ENCODE measurements at places on chromosomes 3 and 15.

DNA sequence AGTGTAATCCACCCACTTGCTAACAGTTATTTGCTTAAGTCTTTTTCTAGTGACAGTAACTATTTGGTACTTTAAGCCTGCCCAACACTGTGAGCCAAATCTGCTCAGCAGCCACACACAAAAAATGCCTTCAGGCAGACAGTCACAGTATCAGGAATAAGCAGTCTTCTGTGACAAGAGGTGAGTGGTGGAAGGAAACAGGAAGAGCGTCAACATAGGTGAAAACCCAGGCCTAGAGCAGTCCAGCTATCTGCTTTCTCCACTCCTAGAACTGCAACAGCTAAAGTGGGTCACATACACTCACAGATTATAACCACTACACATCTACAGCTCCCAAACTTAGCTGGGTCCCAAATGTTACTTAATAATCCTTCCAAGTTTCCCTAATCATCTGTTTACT is 213.7 kb downstream of the ZBTB20 start:
- DNase-seq, result no peak

- no peak for DNase-seq
These were observed 1.9 kb downstream of the TEX9 start for GRCh38 chr15:56367156-56367555.

GRCh38 chr3:31432897-31433678 is 99.6 kb upstream of the STT3B start:
- no peak for DNase-seq

DNA sequence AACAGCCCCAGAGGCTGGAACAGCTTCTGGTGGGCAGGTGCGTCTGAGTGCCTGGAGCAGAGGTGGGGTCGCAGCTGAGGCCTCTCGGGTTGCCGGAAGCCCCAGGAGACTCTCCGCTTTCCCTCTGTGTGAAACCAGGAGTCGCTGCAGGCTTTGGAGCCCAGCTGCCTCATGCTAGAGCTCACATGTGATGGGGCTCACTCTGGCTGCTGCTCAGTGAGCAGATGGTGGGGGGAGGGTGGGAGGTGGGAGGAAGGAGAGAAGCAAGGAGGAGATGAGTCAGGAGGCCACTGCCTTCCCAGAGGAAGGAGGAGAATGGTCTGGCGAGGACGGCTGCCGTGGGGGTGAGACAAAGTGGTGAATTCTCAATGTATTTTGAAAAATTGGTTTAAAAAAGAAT is 290.1 kb upstream of the CHRNA7 start:
- DNase-seq, result no peak

DNA sequence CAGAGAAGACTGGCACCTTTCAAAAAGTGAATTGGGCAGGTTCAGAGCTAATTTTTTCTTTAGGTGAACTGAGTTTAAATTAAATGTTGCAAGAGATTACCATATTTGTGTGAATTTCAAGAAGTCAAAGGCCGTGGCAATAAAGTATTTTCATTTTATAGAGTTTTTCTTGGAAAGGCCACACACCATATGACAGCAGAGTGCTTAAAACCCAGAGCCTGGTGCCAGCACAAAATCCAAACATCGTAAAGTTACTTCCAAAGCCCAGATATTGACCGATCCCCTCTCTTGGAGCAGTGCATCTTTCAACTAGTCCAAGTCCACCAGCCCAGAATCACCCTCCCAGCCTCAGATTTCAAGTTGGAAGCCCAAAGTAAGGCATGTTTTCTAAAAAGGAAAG is 164.5 kb downstream of the VGLL4 start:
- no peak for DNase-seq

DNA sequence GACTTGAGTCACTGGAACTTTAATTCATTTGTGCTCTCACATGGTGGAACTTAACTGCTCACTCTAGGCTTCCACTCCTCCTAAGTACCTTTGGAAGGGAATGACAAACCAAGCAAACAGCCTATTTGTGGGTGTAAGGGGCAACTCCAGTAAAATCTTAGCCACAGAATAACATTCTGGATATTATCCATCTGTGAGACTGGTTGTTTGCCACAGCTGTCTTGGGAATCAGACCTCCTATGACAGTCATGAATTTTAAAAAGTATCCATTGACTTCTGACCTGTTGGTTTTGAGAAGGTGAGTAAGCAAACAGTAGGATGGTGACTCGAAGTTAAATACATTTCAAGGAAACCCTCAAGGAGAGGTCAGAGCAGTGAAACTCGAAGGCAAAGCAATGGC is 147.3 kb upstream of the CDIN1 start:
- DNase-seq, result no peak

DNA sequence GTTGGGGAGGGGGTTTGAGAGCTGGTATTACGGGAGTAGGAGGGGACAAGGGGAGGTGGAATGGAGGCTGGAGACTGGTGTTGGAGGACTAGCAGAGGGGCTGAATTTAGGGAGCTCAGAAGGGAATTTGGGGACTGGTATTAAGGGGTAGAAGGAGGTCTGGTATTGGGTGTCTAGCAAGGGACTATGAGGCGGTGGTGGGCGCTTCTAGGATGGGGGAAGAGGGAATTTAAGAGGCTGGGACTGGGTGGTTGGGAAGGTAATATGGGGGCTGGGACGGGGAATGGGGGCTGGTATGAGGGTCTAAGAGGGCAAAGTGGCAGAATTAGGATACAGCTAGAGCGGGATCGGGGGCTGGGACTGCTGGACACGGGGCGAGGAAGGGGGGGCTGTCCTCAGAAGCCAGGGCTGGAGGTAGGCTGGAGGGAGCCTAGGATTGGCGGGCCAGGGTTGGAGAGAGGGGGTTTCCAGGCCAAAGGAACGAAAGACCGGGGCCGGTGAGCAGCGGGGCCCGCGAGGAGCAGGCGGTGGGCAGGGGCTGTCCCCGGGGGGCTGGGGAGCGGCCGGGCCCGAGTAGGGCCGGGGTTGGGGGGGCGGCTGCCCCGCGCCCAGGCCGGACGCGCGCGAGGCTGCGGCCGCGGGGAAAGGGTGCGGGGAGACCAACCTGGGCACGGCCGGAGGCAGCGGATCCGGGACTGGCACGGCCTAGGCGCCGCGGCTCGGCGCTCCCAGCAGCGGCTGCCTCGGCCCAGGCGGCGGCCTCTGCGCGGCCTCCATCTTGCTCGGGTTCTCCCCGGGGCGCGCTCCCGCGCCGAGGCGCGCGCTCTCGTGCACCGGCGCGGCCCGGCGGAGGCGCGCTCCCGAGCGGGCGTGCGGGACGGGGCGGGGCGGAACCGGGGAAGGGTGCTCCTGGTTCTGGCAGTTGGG is at the start of gene LHFPL4:
TSS of gene LHFPL4 (minus strand) at position 802 of the 927 bp plus-strand sequence. CDS start 1,143 bp downstream, outside the sequence.
- no peak for DNase-seq

GRCh38 chr3:184981071-184981470 is 169.1 kb downstream of the VPS8 start:
- DNase-seq, result no peak

- DNase-seq, result no peak
These were observed 70.1 kb downstream of the CD200 start for GRCh38 chr3:112403103-112403502.

- DNase-seq, result no peak
These were observed 137.7 kb upstream of the ZPLD1 start for GRCh38 chr3:102297072-102297658.

DNA sequence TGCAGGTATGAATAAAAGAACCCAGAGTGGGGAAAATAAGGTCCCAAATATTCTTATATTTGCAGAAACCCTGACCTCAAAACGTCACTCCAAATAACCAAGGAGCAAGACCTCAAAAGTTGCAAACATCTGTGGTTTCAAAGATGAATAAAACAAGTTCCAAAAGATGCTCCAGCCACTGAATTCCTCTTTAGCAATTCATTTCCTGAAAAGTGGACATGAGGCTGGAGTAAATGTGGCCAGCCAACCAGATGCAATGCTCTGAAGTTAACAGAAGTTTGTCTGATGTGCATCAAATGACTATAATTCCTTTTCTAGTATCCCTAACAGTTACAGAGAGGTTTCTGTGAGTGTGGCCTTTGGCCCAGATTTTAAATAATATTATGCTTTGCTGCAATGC is 71.2 kb upstream of the WNT5A start:
- DNase-seq, result no peak

GRCh38 chr3:28347374-28348264 is 902 bp upstream of the ZCWPW2 start:
- DNase-seq, result no peak

- no peak for DNase-seq
These were observed 324.0 kb upstream of the TBL1XR1 start for GRCh38 chr3:177521305-177521704.

DNA sequence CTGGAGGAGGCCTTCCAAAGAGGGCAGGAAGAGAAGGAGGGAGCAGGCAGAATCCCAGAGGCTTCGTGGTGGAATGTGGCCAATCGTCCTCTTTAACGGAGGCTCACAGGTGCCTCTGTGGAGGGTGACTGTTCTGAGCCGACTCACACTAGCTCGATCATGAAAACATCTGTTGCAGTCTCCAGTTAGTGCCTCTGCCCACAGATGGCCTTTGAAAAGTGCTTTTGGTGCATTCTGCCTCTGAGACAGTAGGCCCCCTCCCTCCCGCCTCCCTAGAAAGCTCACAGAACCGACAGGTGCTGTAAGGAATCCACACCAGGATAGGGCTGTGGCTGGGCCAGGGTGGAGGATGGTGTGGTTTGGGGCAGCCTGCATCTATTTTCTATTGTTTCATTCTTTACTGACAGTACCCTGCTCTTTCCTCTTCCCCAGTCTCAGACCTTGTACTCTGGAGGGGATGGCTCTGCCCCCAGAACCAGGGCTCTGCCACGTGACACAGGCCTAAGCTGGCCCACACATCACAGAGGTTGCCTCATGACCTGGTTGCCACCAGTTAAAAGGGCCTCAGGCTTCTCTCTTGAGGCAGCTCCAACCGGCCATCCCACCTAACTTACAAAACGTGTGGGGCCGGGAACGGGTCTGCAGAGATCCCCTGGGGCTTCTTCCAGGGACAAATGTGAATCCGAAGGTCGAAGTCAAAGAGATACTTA is 27.2 kb upstream of the PIGZ start:
- no peak for DNase-seq

DNA sequence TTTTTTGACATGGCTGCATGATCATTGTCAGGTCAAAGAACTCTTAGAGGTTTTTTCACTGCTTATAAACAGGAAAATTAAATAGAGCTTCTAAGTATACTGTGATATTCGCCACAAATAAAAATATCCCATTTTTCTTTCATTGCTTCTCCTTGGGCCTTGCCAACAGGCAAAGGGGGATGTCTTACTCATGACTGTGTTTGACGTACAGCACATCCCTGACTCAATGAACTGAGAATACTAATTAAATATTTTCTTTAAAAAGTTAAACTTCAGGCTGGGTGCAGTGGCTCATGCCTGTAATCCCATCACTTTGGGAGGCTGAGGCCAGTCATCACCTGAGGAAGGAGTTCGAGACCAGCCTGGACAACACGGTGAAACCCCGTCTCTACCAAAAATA is 41.4 kb upstream of the CCDC80 start:
- no peak for DNase-seq

- DNase-seq, result peak; percentile 51
These were observed 86.5 kb upstream of the PRR20G start for GRCh38 chr3:127374086-127375010.

GRCh38 chr3:146517684-146518435 is 26.5 kb downstream of the PLSCR1 start:
- no peak for DNase-seq

DNA sequence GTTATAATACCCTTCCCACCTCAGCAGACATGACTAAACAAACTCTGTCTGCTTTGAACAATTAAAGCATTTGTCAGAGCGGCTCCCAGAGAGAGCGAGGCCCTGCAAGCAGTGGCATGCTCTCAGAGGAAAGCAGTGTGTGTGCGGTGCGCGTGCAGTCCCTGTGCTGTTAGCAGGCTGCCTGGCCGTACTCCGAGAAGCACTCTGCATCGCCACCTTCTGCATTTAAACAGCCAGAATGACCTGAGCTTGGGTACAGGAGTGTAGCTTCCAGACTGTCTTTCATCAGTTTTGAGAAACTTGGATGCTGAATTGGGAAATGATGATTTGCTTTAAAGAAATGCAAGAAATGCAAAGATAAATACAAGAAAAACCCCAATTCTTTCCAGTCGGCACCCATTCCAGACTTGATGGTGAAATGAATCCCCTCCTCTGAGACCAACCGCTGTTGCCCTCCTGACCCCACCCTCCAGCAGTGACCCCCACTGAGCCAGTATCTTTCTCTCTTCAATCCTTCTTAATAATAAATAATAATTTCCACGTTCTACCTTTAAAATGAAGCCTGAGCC is 113.5 kb downstream of the VGLL4 start:
- no peak for DNase-seq

DNA sequence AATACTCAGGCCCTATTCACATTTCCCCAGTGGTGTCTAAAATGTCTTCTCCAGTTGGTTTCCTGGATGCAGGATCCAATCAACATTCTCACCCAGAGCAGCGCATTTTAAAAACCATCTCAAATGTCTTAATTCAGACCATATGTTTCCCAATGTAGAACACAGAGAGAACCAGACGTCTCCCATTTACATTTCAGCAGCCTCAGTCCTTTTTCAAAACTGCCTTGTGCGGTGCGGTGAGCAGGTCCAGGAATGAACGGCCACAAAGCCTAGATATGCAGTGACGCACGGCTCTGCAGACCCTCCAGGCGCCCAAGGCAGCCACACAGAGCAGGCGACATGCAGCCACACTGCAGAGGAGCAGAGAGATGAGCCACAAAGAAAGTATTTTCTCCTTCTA is 66.1 kb upstream of the MEX3B start:
- DNase-seq, result no peak

DNA sequence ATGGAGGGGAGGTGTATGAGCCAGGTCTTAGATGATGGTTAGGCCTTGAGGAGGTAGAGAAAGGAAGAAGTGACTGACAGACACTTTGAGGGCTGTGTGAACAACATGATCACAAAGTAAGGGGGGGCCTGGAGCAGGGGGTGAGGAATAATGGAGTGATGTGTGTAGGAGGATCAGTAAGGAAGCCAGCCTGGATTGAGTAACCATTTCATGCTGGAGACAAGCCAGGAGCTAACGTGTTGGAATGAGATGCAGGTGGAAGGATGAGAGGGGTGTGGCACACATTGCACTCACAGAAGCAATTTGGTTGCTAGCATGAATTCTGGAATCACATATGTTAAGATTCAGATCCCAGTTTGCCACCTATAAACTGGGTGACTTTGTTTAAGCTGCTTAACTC is 65.5 kb downstream of the BBX start:
- no peak for DNase-seq

DNA sequence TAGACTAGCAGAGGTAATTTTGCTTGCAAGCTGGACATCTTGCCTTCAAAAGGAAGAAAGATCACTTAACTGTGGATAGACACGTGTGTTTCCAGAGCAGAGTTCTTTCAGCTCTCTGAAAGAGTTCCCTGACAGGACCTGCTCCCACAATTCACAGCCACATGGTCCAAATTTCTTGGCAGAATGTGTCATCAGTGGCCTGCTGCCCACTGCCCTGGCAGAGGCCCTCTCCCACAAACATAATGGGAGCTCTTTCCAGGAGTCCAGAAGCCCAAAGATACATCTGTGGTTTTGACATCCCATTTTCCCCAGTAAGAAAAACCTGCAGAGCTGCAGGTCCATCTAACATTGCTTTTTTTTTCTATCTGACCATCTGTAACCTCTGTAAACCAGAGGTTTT is 48.3 kb downstream of the SERPINI1 start:
- no peak for DNase-seq
